A549 treated with CpdA at 1 μM for 4 hours (cell line): ENCODE measurements at places on chromosomes 6 and 20. TPM values are rescaled to one million over a fixed set of nuclear protein-coding genes. Genes with fewer than 3 reads are reported as not detected.

The NKAPL gene
- not detected in 5 replicates for total RNA-seq

The OR2W1 gene
- total RNA-seq = not detected in 5 replicates

The SLC25A27 gene
- 0.09 to 1.4 TPM (median 0.61 TPM) in 5 replicates for total RNA-seq

The NXT1 gene
- total RNA-seq = 58.7 to 78.5 TPM (median 74.0 TPM) in 5 replicates

The HLA-DRA gene
- not detected in 5 replicates for total RNA-seq
